ENCODE measurements at places on chromosomes 2 and 18.

DNA sequence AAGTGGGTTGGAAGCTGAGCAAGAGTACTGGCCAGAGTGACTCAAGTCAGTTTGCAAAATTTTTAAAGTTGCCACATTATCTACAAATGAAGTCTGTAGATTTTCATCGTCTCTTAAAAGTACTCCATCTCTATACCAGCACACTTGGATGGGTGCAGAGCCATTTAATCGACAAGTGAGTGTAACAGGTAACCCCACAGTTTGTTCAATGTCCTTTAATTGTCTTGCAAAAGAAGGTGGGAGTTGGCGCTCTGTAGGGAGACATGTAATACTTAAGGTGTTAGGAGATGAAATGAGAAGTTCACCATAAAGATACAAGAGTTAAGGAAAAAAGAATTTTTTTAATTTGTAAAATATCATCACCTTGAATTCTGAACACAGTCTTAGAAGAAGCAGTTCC, 84.9 kb downstream of the TTN start:
- no peak for DNase-seq

DNA sequence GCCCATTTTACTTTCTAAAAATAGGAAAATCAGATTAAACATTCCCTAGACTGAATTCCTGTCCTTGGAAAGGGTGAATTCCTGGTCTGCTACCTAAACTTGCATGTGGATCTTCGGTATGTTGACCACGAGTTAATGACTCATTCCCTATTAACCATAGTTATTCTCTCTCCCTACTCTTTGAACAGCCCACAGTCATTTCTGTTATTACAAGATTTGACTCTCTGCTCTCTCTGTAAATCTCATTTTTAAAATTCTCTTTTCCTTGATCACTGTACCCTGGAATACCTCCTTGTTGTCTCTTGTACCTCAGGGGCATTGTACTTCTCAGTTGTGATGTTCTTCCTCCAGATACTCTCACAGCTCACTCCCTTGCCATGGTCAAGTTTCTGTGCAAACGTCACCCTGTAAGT, 92.0 kb upstream of the GULP1 start:
- DNase-seq, result no peak

GRCh38 chr2:127377262-127377661, 10.5 kb downstream of the MAP3K2 start:
- DNase-seq, result no peak

DNA sequence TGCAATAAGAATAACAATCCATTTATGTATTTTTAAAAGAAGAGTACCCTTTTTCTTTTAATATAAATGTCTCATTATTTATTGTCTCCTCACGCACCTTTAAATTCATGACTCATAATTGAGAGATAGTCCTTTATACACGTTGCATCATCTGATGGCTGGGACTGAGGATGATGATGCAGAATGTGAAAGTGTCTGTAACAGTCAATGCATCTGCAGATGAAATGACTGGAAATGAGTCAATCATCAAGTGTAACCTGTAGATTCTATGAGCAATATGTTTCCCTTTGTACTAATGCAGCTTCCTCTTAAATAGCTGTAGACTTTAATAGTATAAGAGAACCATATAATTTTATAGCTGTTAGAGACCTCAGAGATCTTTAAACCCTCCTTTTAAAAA, 26.1 kb upstream of the SYT4 start:
- no peak for DNase-seq

- no peak for DNase-seq
These were observed 58.2 kb downstream of the GLS start for GRCh38 chr2:190938771-190939335.

GRCh38 chr18:77133835-77134496, 1.4 kb upstream of the MBP start:
- peak; percentile 88 for DNase-seq

Measured in hematopoietic multipotent progenitor cell treated with erythropoietin and hydrocortisone succinate and interleukin-3 and kit ligand, for 6 days (in vitro differentiated cells).